ENCODE measurements at places on chromosomes 1 and 21.

DNA sequence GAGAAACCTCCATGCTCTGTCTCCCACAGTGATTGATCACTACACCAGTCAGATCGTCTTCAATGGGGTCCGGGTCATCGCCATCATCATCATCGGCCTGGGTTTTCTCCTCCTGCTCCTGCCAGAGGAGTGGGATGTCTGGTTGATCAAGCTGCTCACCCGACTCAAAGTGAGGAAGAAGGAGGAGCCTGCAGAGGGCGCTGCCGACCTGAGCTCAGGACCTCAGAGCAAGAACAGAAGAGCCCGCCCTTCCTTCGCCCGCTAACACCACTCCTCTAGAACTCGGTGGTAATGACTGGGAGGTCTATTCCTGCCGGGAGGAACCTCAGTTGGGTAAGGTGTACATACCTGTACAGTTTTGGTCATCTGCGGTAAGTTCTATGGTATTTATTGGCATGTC is 50.3 kb upstream of the COA6 start:
- no peak for DNase-seq

DNA sequence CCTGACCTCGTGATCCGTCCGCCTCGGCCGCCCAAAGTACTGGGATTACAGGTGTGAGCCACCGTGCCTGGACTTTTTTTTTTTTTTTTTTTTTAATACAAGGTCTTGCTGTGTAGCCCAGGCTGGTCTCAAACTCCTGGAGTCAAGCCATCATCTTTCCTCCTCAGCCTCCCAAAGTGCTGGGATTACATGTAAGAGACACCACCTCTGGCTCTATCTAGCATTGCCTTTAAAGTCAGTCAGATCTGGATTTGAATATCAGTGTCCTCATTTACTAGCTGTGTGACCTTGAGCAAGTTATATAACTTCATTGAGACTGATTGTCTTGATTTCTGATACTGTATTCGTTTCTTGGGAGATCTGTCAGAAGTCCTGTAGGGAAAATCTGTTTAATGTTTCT is 6.6 kb downstream of the MAP3K21 start:
- DNase-seq: no peak

GRCh38 chr1:163737261-163737660 is 415.5 kb downstream of the NUF2 start:
- DNase-seq: no peak

DNA sequence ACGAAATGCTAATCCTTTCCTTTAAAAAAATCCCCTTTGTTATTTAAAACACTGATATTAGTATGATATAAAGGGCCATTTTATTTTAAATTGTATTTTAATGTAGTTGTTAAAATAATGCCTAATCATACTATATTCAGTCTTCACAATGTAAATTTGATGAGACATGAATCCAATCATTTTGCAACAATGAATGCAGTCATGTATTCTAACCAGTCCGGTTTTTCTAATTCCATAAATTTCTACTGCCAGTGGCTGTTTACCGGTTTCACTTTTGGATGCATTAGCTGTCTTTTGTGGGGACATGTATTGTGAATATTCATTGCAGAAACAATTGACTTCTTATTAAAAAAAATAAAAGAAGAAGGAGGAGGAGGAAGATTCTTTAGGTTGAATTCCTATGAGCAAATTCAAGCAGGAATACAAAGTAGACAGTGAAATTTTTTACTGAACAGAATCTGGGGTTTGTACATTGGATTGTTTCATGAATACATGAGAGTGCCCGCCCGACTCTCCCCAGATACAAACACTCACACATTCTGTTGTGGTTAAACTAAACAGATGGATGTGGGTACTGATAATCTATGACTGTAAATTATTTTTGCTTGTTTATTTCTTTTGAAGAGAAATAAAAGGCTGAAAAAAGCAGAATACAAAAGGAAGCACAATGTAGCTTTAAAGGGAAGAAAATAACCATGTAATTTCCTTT is 624.8 kb upstream of the PTBP2 start:
- no peak for DNase-seq

DNA sequence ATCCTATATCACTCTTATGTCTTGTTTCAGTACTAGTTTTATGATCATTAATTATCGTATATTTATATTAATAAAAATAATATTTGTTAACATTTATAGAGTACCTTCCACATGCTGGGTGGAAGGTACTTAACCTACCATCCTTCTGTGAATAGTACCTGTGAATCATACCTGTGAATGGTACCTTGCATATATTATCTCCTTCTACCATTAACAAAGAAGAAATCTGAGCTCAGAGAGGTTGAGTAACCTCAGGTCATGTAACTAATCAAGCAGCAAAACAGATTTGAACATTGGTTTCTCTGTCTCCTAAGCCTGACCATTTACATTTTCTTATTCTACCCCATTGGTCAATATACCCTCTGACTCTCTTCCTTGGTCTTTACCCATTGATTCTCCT is 174.4 kb upstream of the UBE2U start:
- DNase-seq: no peak

DNA sequence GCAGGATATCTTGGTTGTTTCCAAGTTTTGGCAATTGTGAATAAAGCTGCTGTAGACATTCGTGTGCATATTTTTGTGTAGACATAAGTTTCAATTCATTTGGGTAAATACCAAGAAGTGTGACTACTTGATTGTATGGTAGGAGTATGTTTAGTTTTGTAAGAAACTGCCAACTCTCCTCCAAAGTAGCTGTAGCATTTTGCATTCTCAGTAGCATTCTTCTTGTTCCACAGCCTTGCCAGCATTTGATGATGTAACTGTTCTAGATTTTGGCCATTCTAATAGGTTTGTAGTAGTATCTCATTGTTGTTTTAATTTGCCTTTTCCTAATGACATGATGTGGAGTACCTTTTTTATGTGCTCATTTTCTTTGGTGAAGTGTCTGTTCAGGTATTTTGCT is 38.6 kb upstream of the PLA2G4A start:
- no peak for DNase-seq

GRCh38 chr21:41763398-41763931 is 3.4 kb downstream of the RIPK4 start:
- no peak for DNase-seq

DNA sequence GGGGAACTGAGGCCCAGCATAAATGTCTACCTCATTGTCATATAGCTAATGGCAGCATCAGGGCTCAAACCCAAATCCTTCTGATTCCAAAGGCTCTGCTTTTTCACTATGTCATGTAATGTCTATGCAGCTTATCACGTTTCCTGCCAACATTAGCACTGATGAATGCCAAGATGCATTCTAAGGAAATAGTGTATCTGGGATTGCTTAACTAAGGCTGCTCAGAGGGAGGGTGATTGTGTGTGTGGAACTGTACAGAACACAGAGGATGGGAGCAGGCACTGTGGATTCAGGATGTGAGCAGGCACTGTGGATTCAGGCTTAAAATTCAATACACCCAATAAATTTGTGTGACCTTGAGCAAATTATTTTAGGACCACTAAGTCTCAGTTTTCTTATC is 456.4 kb upstream of the DEPDC1 start:
- DNase-seq: no peak

DNA sequence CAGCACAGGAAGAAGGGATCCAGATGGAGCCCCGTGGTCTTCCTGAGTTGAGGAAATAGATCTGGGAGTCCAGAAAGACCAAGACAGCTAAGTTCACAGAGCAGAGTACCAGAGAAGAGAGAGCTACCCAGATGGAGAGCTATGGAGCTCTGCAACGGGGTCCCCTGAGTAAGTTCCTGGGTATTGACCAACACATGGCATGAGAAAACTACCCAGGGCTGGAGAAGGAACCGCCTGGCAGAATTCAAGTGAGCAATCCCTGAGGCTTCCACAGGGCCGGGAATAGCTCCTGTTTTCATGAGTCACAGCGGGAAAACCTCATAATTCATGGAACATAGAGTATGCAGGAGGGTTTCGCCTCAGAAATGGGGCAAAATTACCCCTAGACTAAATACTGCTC is 19.7 kb downstream of the STPG1 start:
- DNase-seq: no peak

DNA sequence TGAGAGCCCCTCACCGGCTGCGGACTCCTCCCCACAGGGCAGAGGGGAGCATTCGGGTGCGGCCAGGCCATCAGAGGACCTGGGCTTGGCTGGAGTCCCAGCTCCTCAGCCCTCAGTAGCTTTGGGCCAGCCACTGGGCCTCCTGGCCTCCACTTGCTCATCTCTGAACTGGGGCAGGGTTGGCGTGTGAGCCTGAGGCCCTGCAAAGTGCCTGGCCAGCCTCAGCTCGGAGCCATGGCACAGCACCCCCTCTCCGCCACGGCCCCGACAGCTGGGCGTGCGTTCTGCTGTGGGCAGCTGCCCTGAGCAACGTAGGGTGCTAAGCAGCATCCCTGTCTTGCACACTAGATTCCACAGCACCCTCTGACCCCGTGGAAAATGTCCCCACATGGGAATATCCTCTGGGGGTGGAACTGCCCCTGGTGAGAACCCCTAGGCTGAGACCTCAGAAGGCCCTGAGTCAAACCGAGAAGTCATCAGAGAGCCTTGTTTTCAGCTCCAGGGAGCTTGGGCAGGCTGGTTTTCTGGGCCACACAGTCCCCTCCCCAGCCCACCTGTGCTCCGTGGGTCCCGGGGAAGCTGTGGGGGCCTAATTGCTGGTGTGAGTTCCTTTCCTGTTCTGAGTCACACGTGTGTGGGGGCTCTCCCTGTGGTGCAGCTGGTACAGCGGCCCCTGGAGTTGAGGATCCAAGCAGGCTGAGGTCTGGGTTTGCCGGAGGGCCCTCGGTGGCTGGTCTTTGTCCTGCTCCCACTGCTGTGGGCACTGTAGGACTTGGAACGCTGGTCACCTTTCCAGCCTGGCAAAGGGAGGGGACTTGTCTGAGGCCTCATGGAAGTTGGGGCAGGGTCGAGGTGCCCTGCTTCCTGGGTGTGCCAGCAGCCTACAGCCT is 24.5 kb downstream of the TP73 start:
- no peak for DNase-seq

DNA sequence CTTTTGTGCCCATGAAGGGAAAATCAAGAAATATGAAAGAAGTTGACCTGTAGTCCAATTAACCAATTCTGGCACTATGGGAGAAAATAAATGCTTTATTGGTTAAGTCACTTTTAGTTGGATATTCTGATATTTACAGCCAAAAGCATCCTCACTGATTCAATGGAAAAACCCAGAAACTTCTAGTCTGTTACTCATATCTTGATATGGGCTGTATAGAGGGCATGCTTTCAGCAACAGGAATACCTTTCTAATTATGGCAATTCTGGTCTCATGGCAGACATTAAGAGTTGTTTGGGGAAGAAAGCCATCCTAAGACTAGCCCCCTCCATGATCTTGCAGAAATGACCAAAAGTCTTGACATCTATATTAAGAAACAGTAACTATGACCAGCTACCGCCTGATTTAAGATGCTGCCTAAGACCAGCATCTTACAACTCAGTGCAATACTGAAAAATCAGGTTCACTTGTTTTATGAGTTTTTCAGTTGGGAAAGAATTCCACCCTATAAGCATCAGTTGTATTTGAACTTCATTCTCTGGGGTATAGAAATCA is 91.5 kb upstream of the VAV3 start:
- no peak for DNase-seq

Data from putamen (tissue), 1 donor.